ENCODE measurements at places on chromosomes 1 and 21. TPM values are rescaled to one million over a fixed set of nuclear protein-coding genes. Genes with fewer than 3 reads are reported as not detected.

Gene PIGR
- total RNA-seq: not detected

Gene RHOU
- 1.8 TPM for total RNA-seq

Gene RSRP1
- 197 TPM for total RNA-seq

Gene OR13G1
- not detected for total RNA-seq

Gene PCP4L1
- not detected for total RNA-seq

Gene TLR5
- total RNA-seq: 0.61 TPM

Gene S100A13
- total RNA-seq: 3.3 TPM

Gene CA14
- not detected for total RNA-seq

Gene WDR4
- total RNA-seq: 44.9 TPM

Gene OBSCN
- total RNA-seq: 23.1 TPM

Gene HES2
- 0.93 TPM for total RNA-seq

Gene SYPL2
- total RNA-seq: not detected

Gene SRSF4
- 125 TPM for total RNA-seq

Gene LRRC39
- total RNA-seq: 0.64 TPM

Gene DYRK3
- 7.9 TPM for total RNA-seq

Gene EGLN1
- total RNA-seq: 19.6 TPM

Gene CFHR5
- total RNA-seq: not detected

Gene DNAJB4
- 12.0 TPM for total RNA-seq

Data from T-helper 2 cell treated with Interferon-gamma antibody and Interleukin-4, amounts not matched to agents 100 ng/mL and 5 ng/mL, for 36 hours (primary cell).